ENCODE measurements at places on chromosomes 16 and 17. TPM values are rescaled to one million over a fixed set of nuclear protein-coding genes. Genes with fewer than 3 reads are reported as not detected.
A peak's percentile ranks its signal among the peaks of the same experiment; 100 is the strongest.

- no peak for DNase-seq
These were observed 113.3 kb downstream of the FTO start for GRCh38 chr16:53817117-53817755.

GRCh38 chr17:19703106-19703827, 13.1 kb downstream of the SLC47A2 start:
- peak; percentile 39 for DNase-seq

DNA sequence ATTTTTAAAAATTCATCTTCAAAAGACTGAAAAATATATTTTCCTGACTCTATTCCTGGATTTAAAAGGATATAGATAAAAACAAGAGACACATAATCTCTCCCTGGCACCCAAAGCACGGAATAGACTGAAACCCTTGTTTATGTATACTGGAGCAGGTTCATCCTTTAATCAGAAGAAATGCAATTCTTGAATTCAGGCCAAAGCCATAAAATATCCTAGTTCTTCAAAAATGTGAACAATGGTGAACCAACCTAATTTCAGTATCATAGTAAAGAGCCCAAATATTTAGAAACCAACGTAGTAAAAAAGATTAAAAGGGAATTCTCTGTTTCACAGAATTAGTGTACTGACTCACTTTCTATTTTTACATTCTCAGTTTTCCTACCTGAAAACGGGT, 188.5 kb upstream of the C17orf78 start:
- DNase-seq = no peak

- DNase-seq = peak; percentile 71
These were observed 4.7 kb upstream of the IRF8 start for GRCh38 chr16:85894266-85894665.

XAF1 gene
- total RNA-seq = not detected

HNF1B gene
- total RNA-seq = not detected

PROCA1 gene
- total RNA-seq = 15.0 TPM

GRCh38 chr17:5502552-5502951, 16.2 kb downstream of the MIS12 start:
- no peak for DNase-seq

DNA sequence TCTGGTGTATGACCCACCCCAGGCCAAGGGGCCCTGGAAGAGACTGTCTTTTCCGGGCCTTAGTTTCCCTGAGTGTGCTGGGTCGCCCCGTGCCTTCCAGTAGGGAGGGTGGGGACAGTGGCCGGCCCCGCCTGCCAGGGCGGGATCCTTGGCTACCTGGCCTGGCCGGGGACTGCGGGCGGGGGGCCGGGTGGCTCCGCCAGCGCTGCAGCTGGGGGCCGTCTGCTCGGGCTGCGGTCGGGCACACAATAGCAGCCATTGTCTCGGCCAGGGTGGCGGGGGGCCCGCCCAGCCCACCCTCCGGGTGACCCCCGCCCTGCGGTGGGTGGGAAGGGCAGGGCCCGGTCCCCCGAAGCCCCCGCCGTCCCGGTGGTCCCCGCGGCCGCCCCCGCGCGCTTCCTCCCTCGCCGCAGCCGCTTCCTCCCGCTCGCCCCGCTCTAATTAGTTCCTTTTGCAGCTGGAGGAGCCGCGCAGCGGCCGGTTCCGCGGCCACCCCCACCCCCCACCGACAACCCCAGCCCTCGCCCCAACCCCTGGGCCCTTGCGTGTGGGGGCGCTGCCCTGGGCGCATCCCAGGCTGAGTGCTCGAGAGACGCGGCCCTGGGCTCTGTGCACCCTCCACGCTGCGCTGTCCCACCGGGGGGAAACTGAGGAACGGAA, 11.6 kb downstream of the GLIS2 start:
- no peak for DNase-seq

- DNase-seq = no peak
These were observed 22.5 kb downstream of the SLC6A2 start for GRCh38 chr16:55678161-55678821.

PYCARD gene
- 37.5 TPM for total RNA-seq

DNA sequence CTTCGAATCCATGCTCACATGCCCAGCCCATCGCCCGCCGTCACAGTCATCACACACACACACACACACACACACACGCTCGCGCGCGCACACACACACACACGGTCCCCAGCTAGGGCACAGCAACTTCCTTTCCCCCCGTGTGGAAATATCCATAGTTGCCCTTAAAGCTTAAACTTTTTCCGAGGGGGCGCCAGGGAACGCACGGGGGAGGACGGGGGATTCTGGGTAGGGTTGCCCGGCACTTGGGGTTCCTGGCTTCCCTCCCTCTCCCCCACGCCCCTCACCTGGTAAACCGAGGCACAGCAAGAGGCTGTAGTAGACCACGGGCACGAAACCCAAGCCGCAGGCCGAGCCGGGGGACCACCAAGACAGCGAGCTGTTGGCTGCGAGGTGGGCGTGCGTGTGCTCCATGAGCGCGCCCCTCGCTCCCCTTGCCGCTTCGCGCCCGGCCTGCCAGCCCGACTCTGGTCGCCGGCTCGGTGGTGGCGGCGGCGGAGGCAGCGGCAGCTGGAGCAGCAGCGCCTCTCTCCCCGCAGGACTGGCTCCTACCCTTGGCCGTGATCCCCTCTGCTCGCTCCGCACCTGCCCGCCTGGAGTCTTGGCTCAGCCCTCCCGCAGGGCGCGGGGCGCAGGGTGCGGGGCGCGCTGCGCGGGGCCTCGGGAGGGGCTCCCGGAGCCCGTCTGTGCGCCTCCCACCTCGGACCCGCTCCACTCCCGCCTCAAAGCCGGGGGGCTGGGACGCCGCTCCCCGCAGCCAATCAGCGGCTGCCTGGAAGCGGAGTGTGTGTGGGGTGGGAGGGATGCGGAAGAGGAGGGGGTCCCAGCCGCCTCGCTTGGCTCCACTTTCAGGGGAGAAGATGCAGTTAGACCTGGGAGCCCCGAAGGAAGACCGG, at the start of gene GPR139:
Gene GPR139 (minus strand): TSS at position 688 of the 896 bp plus-strand sequence. CDS start 274 bp downstream, at position 414.
- peak; percentile 74 for DNase-seq

All from H9 (cell line).